ENCODE measurements at places on chromosomes 4 and X.

- DNase-seq: no peak
Measured at GRCh38 chr4:188429965-188430364, 290.7 kb downstream of the TRIML1 start.

GRCh38 chr4:73129319-73129718 lies 59.8 kb upstream of the COX18 start:
- no peak for DNase-seq

GRCh38 chr4:114287079-114287696 lies 307.7 kb upstream of the ARSJ start:
- no peak for DNase-seq

- peak; percentile 2 for DNase-seq
Measured at GRCh38 chrX:46325312-46325877, 219.8 kb downstream of the ZNF674 start.

DNA sequence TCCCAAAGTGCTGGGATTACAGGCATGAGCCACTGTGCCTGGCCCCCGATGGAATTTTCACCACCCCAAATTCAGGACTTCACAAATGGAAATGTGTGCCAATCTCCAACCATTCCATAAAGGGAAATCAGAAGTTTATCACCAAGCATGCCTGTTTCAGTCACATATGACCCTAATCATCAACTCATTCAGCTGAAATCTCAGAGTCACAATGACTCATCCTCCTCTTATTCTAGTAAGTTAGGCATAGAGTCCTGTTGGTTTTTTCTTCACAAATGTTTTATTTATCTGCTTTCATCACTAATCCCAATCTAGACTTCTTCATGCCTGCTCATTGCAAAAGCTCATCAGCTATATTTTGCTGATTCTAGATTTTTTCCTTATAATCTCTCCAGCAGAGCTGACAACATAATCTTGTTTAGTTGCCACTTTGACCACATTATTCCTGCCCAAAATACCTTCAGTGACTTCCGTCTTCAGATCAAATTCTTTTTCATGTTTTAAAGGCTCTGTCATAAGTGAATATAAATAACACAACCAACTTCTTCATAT lies 83.3 kb downstream of the SLC7A11 start:
- no peak for DNase-seq

GRCh38 chr4:136526517-136526916 lies 1005.8 kb downstream of the PCDH18 start:
- DNase-seq: no peak

GRCh38 chrX:23907498-23908218 lies at the start of the genes APOO and CXorf58:
APOO (minus strand) TSS chrX:23907938; CDS start chrX:23907702, 236 bp downstream.
CXorf58 (plus strand) TSS chrX:23908006; CDS start chrX:23910303, 2,297 bp downstream.
- DNase-seq: peak; percentile 79

GRCh38 chr4:152591396-152591795 lies 55.5 kb upstream of the FBXW7 start:
- no peak for DNase-seq

GRCh38 chr4:2303121-2303685 lies 41.3 kb upstream of the MXD4 start:
- DNase-seq: no peak
